ENCODE measurements at places on chromosomes 13 and 19.

DNA sequence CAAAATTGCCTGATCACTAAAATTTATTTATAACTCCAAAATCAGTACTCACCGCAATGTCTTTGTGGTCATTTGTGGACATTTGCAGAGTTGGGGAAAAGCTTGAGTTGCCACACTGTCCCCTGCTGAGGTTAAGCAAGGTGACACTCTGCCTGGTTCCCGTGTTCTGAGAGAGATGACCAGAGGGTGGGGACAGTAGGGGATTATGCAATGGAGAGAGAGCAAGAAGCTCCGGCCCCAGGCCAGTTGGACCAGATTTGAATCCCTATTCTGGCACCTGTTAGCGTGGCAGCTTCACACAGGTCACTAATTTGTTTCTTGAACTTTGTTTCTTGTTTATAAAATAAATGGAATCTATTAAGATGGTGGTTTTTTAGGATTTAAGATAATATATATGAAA, 17.8 kb downstream of the ERCC5 start:
- no peak for DNase-seq

DNA sequence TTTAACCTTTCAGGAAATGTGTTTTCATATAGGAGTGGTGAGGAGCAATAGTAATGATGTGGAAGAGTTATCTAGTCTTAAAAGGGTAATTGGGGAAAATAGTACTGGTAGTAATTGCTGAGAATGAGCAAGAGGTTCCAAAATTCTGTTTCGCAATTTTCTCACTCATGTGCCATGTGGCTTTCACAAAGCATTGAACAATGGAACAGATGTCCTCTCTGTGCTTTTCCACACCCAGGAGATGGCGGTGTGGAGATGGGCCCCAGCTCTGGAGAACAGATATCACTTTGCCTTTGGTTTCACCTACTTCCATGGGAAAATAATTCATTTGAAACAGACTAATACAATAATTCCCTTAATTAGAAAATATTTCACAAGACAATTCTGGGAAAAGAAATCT, 170.0 kb upstream of the SLC10A2 start:
- DNase-seq = no peak

- peak; percentile 56 for DNase-seq
These were observed 13.2 kb downstream of the C19orf44 start for GRCh38 chr19:16509141-16510061.

DNA sequence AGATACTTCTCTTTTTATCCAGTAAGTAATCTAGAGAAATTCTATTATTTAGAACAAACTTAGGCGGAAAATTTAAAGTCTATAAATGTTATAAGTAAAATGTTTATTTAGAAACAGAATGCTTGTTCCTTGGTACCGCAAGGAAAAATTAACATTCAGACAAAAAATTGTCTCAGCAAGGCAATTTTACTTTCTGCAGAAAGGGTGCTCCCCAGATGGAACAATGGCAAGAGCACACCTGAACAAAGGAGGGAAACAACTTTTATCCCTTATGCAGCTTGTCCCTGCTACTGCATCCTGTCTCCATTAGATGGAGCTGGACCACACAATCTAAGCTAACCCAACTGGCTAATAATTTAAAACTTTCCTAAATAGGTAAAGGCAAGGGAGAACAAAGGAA, 6.5 kb upstream of the ZNF708 start:
- no peak for DNase-seq

GRCh38 chr13:32941368-32941767, 74.9 kb upstream of the KL start:
- DNase-seq = no peak

Data from midbrain (tissue), 1 donor.